Fibroblast of lung (primary cell): ENCODE measurements at places on chromosomes 12 and 14. TPM values are rescaled to one million over a fixed set of nuclear protein-coding genes. Genes with fewer than 3 reads are reported as not detected.

The TAS2R14 gene
- 2.1 and 2.6 TPM in 2 replicates for total RNA-seq

The RASAL1 gene
- total RNA-seq = not detected in 2 replicates

The TMTC3 gene
- total RNA-seq = 29.3 and 32.5 TPM in 2 replicates

The SLC7A8 gene
- total RNA-seq = 5.1 and 10.2 TPM in 2 replicates

The GRIP1 gene
- total RNA-seq = 0.26 TPM in 1 of 2 replicates, not detected in the other

The DLK1 gene
- not detected in 2 replicates for total RNA-seq

The AMIGO2 gene
- total RNA-seq = 2.3 and 6.9 TPM in 2 replicates

The GLS2 gene
- under 0.01 and 0.17 TPM in 2 replicates for total RNA-seq

The TPH2 gene
- total RNA-seq = not detected in 2 replicates

The CTSG gene
- not detected in 2 replicates for total RNA-seq

The KRT73 gene
- total RNA-seq = not detected in 2 replicates

DNA sequence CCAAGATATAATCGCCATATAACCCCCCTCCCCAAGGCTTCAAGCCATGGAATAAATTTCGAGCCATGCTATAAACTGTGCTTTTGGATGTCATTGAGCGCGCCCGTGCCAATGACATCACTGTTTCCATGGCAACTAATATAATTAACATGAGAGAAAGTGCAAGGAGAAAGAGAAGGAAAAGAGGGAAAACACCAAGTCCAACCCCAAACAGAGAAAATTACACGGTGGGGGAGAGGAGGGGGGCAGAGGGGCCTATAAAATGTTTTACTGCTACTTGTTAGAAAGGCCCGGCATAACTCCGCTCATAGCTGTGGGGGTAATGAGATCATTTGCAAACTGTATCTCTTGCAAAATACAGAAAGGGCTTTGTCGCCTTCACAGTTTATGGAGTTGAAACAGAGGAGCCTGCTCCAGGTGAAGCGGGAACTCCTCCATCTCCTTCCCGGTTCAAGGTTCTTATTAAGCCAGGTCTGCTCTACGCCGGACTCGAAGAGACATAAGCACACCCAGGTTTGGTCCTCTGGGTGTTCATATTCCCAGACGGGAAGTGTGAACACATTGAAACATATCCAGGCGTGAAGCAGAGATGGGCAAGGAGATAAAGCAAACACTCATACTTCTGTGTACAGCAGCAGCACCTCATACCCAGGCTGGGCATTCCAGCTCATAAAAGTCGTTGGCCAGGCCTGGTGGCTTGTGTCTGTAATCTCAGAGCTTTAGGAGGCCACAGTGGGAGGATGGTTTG lies 99.1 kb upstream of the MAP1LC3B2 start:
- no peak for DNase-seq

DNA sequence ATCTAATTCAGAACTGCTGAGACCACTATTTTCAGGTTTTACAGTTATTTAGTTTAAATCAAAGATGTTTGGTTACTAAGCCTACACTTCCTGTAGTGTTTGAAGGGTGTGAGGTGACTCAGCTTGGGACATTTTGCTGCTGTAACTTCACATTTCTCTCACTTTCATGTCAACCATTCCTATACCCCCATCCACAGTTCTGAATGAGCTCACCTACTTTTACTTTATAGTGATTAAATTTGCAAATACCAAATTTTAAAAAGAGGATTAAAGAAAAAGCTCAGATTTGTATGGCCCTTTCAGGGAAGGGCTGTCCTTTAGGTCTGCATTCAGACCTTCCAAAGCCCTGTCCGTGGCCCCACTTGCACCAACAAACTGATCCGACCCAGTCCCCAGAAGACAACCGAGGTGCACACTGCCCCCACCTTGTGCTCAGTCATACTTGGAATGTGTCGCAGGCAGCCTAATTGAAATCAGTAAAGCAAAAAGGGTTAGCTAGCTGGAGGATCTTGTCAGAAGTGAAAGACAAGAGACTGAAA lies 174.4 kb downstream of the MON2 start:
- DNase-seq = peak; percentile 24

- DNase-seq = peak; percentile 48
These were observed 177.3 kb upstream of the BMP4 start for GRCh38 chr14:54133896-54134295.

GRCh38 chr14:21024585-21025370 lies at the start of gene NDRG2:
TSS of gene NDRG2 (minus strand) at chr14:21025061. CDS start at chr14:21023315, 1,746 bp downstream.
- no peak for DNase-seq

GRCh38 chr12:129393357-129393937 lies 510.4 kb downstream of the TMEM132D start:
- no peak for DNase-seq

- DNase-seq = no peak
These were observed 6.1 kb upstream of the CEP170B start for GRCh38 chr14:104858811-104859426.

DNA sequence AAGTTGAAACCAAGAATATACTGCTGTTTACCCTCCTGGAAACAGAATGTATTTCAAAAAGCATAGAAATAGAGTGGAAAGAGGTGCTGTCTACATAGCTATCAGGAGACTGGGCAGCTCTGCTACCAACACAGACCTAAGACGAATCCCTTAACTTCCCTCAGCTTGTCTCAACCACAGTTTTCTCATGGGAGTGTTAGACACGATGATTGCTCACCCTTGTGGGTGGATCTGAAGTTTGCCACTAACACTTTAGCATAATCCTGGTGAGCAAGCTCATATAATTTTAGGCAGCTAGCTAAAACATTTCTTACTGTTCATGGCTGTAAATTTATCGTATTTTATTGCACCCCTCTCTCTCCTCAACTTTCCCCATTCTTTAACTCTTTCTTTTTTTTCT lies 38.5 kb downstream of the C12orf75 start:
- DNase-seq = peak; percentile 56

DNA sequence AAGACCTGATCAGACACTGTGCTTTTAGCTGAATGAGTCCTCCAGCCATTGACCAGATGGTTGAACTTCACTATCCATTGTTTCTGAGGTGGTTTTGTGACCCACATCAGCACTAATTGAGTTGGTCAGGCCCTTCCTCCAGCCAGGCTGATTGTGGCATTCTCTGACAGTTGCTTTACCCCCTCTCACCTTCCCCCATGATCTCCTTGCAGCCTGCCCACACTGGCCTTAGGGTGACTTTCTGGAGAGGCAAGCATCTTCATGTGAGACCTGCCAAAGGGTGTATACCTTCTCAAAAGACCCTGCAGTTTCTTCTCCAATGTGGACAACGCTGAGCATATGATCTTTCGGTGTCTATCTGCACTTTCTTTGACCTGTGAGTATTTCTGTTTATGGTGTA lies 83.9 kb downstream of the GPATCH2L start:
- no peak for DNase-seq

DNA sequence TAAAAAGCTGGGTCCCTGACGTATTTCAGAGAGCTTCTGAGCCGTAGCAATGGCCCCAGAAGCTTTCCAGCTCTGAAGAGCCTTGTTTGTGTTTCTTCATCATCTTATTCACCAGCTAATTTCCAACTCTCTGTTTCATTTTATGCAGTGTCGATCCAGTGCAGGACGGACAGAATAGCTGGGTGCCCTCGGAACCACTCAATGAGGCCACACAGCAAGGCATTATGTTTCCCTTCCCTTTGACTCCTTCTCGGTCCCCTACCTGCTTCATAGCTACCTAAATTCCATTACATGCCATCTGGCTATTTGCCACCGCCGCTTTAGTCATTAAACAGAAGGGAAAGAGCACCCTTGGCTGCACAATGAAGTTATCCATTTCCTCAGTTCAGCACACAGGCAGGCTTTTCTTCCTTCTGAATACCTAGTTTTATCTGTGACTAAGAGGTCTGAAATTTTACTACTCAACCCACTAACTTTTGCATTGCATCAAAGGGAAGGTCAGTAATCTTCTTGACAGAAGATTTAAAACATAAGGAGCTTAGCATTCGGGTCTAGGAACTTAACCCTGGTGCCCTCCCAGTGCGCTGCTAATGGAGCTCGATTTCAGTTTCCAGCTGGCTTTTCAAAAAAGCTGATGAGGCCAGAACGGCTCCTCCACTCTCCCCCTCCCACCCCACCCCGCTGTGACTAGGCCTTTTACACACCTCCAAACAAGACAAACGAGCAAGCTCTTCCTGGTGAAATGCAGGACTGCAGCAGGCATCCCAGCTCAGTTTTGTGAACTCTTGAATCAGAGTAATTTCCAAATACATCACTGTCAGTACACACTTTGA lies 176.8 kb downstream of the GXYLT1 start:
- no peak for DNase-seq

- no peak for DNase-seq
These were observed 138.2 kb upstream of the LHX5 start for GRCh38 chr12:113609692-113610469.

DNA sequence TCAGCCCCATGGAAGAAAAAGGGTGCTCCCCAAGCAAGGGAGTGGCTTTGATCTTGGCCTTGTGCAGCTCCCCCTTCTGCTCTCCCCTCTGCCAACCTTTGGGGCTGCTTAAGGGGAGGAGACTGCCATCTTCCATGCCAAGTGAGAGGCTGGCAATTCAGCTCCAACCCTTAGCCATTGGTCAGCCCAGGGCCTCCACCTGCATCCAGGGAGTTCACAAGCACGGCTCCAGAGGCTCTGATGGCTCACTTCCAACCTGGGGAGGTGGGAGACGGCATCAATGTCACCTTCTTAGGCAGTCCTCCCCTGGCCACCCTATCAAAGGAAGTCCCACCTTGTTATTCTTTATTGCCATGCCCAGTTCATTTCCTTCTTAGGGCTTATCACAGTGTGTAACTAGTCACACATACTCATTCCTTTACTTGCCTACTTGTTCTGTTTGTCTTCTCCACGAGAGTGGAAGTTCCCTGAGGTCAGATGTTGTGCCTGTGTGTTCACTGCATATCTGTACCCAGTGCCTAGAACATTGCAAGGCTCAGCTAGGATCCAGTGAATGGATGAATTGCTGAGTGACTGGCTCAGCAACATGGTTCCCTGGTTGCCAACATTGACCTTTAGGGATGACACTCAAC lies 5.0 kb downstream of the HDAC7 start:
- DNase-seq = no peak

DNA sequence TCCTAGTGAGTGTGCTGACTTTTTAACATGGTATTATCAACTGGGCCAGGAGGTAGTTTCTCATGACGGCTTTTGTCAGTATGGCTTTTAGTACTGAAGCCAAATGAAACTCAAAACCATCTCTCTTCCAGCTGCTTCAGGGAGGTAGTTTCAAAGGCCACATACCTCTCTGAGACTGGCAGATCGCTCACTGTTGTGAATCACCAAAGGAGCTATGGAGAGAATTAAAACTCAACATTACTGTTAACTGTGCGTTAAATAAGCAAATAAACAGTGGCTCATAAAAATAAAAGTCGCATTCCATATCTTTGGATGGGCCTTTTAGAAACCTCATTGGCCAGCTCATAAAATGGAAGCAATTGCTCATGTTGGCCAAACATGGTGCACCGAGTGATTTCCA lies 141.1 kb downstream of the HMGA2 start:
- DNase-seq = peak; percentile 46

- no peak for DNase-seq
These were observed 52.3 kb upstream of the GPHB5 start for GRCh38 chr14:63371033-63371432.

DNA sequence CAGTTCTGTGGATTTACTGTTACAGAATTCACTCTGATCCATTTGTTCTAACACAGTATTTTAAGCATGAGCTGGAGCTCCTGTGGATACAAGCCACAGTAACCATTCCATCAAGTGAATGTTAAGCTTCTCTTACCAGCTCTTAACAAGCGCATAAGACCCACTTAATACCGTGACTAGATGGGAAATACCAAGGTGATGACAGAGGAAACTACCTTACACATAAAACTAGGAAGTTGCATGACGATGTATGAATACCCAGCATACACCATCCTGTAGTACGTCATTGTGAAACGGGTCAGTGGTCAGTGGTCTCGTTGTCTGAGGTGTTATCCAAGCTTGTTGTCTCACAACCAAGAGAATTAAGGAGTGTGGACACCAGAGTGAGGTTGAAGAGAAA lies 2.0 kb upstream of the GALC start:
- peak; percentile 51 for DNase-seq

DNA sequence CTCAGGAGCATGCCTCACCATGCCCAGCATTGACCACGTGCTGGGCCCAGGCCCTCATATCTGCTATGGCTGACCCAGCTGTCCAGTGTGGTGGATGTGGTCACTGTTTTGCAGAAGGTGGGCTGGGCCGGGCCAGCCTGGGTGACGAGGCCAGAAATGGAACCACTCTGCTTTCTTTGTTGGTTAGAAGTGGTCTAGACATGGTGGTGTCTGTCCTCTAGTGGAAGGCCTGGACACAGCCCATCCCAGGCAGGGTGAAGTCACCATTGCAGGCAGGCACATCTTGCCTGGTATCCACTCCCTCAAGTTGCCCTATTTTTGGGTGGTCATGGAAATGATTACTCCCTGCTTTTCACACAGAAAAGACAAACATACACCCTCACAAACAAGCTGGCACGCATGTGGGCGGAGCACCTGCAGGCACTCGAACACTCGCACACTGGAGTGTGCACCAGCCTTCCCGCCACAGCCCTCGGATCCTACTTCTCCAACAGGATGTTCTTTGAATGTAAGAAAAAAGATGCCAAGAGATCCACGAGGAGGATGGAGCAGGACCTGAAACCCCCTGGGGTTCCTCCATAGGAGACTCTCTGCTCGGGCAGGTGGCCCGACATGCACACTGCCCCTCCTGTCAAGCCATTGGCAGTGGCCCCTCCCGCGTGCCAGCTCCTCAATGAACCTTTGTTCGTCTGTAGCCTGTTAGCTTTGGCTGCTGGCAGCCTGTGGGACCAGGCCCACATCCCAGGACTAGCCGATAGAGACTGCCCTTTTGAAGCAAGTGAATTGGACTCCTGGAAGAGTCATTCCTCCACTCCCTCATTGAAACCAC lies 38.4 kb downstream of the MLXIP start:
- DNase-seq = no peak

DNA sequence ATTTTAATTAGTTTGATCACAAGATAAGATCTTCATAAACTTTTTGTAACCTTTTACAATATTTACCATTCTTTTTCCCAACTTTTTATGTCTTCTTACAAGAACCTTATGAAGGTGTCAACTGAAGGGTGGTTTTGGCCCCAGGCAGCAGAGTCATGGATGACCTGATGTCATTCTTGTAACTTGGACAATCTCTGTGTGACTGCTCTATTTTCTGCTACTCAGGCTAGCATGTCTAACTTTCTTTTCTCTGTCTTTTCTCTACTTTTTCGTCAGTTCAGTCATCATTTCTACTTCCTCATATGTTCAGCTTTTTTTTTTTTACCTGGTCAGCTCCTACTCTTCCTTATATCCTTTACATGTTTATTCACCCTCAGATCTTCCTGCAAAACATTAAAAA lies 150.7 kb upstream of the PTPRQ start:
- no peak for DNase-seq
